ENCODE measurements at places on chromosomes 2 and 18. TPM values are rescaled to one million over a fixed set of nuclear protein-coding genes. Genes with fewer than 3 reads are reported as not detected.

Gene KRCC1
- total RNA-seq = 8.4 TPM

- no peak for DNase-seq
Observed at GRCh38 chr2:42041377-42042127, 6.3 kb upstream of the PKDCC start.

Gene DSG1
- total RNA-seq = 0.64 TPM

Gene AKAIN1
- total RNA-seq = not detected

Gene UGT1A7
- 2.2 TPM for total RNA-seq
